ENCODE measurements at places on chromosomes 4 and X. TPM values are rescaled to one million over a fixed set of nuclear protein-coding genes. Genes with fewer than 3 reads are reported as not detected.

Gene SASH3
- total RNA-seq = 191 TPM

Gene SERTM2
- total RNA-seq = not detected

Gene TMEM35A
- not detected for total RNA-seq

Gene C4orf54
- total RNA-seq = not detected

Gene SPIN2A
- total RNA-seq = 0.76 TPM

Gene PAGE2B
- 1.1 TPM for total RNA-seq

Gene FAM47A
- total RNA-seq = not detected

Gene SOD3
- total RNA-seq = not detected

Gene DRD5
- total RNA-seq = not detected

Gene PNCK
- 1.6 TPM for total RNA-seq

Gene ADGRG2
- not detected for total RNA-seq

Gene CLCN4
- total RNA-seq = not detected

Gene DUX4
- not detected for total RNA-seq

Gene PRPS2
- total RNA-seq = 77.8 TPM

Gene P2RY4
- total RNA-seq = 0.35 TPM

Gene PAK3
- 0.67 TPM for total RNA-seq

Gene POU3F4
- not detected for total RNA-seq

Gene TMEM271
- not detected for total RNA-seq

Gene HMGN5
- 1.2 TPM for total RNA-seq

Gene BRS3
- not detected for total RNA-seq

Gene SPANXN1
- not detected for total RNA-seq

Gene CYLC1
- not detected for total RNA-seq

Gene MAOA
- 4.5 TPM for total RNA-seq

Gene HMX1
- not detected for total RNA-seq

Gene GLRA2
- not detected for total RNA-seq

Gene PLP1
- not detected for total RNA-seq

Gene FAM9C
- not detected for total RNA-seq
